T-cell (primary cell): ENCODE measurements at places on chromosomes 2 and 18. TPM values are rescaled to one million over a fixed set of nuclear protein-coding genes. Genes with fewer than 3 reads are reported as not detected.

GRCh38 chr2:211591426-211591825, 947.2 kb downstream of the ERBB4 start:
- H3K36me3 ChIP-seq: no peaks in the 10 kb centered on the region
- no peak overlapping the region for H3K27ac ChIP-seq
- no peak overlapping the region for H3K4me3 ChIP-seq

DNA sequence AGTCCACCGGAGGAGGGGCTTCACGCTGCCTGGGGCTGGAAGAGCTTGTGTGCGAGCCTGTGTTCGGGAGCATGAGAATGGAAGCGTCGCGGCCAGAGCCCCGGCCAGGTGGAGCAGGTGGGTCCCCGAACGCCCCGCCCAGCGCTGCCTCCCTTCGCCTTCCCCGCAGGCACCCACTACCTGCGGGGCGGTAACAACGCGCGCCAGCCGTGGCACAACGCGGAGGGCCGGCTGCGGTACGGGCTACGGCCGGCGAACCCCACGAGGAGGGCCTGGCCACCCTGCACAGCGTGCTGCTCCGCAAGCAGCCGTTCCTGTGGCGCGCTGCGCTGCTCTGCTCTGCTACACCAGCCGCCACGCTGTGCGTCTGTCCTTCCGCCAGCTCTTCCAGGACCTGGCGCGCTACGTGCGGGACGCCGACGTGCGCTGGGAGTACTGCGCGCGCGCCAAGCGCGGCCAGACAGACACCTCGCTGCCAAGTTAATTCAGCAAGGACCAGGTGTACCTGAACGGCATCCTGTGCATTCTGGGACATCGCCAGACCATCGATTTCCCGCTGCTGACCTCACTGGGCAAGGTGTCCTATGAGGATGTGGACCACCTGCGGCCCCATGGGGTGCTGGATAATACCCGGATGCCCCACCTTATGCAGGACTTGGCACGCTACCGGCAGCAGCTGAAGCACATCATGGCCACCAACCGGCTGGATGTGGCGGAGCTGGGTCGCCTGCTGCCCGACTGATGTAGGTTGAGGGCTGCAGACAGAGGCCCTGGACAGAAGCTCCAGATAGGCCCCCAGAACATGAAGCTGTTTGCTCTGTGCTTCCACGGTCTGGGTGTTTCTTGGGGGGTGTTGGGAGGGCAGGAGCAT, 200.6 kb downstream of the NAPG start:
- no peaks in the 10 kb centered on the region for H3K36me3 ChIP-seq
- H3K27me3 ChIP-seq: peaks cover 26% of the 10 kb centered on the region
- no peaks in the 10 kb centered on the region for H3K4me1 ChIP-seq
- DNase-seq: no peak
- H3K27ac ChIP-seq: no peak overlapping the region

GRCh38 chr2:178265851-178266250, 71.5 kb downstream of the OSBPL6 start:
- H3K36me3 ChIP-seq: no peaks in the 10 kb centered on the region
- H3K27ac ChIP-seq: no peak overlapping the region
- DNase-seq: no peak
- no peak overlapping the region for H3K4me3 ChIP-seq
- H3K4me1 ChIP-seq: no peaks in the 10 kb centered on the region
- H3K27me3 ChIP-seq: no peaks in the 10 kb centered on the region

GRCh38 chr2:73836141-73836943, 7.6 kb downstream of the STAMBP start:
- no peak overlapping the region for H3K27ac ChIP-seq
- DNase-seq: no peak
- peaks cover 6% of the 10 kb centered on the region for H3K36me3 ChIP-seq
- no peak overlapping the region for H3K4me3 ChIP-seq

DNA sequence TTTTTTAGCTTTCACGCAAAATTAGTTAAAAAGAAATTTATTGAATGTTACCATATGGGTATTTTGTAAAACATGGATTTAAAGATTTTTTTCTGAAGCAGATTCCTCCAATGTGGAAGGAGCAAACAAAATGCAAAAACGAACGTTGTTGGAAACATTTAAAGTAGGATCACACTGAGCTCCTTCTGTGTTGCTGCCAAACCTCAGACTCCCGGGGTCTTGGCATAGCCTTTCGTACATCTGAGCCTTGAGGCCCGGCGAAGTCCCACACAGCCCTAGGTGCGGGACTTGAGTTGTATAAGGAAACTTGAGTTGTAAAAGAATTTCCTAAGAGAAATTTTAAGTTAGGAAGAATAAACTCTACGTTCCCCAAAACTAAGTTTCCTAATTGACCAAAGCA, 52.0 kb upstream of the CD226 start:
- H3K27me3 ChIP-seq: no peaks in the 10 kb centered on the region
- no peak for DNase-seq
- no peaks in the 10 kb centered on the region for H3K4me1 ChIP-seq
- no peak overlapping the region for H3K4me3 ChIP-seq
- no peak overlapping the region for H3K27ac ChIP-seq

DNA sequence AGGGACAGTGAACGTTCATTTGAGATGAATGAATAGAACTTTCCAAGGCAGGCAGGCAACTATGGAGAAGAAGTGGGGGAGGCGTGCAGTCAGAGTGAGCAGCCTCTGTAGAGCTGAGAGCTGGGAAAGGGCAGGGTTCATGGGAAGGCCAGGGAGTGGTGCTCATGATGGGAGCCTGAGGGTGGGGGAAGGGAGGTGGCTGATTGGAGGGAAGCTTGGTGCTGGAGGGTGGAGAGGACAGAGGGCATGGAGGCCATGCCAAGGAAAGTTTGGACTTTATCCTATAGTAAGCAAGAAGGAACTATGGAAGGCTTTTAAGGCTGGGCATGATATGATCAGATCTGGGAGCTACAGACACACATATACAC, 47.6 kb upstream of the LGALSL start:
- H3K36me3 ChIP-seq: no peaks in the 10 kb centered on the region
- H3K4me3 ChIP-seq: no peak overlapping the region
- no peaks in the 10 kb centered on the region for H3K27me3 ChIP-seq
- H3K27ac ChIP-seq: no peak overlapping the region
- DNase-seq: no peak
- H3K4me1 ChIP-seq: no peaks in the 10 kb centered on the region

DNA sequence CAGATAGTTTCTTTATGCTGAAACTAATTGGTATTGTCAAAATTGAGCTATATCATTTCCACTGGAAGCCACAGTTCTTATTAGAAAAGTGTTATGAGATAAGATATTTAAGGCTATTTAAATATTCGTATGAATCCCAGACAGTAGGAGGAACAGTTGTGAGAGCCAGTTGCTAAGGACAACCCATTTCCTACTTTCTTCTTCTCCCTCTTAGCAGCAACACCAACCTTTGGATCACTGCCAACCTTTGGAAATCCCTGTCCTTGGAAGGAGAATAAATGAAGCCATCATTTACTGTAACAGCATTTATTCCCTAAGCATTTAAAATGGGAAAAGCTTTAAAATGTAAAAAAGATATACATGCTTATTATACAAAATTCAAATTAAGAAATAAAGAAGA, 85.8 kb downstream of the PLCL1 start:
- no peak overlapping the region for H3K4me3 ChIP-seq
- H3K4me1 ChIP-seq: peaks cover 54% of the 10 kb centered on the region
- H3K36me3 ChIP-seq: no peaks in the 10 kb centered on the region
- H3K27ac ChIP-seq: no peak overlapping the region

- H3K36me3 ChIP-seq: no peaks in the 10 kb centered on the region
- no peak overlapping the region for H3K4me3 ChIP-seq
- H3K27ac ChIP-seq: no peak overlapping the region
- DNase-seq: no peak
- no peaks in the 10 kb centered on the region for H3K4me1 ChIP-seq
- no peaks in the 10 kb centered on the region for H3K27me3 ChIP-seq
These were observed 4.4 kb downstream of the IL1B start for GRCh38 chr2:112831946-112832840.

- no peaks in the 10 kb centered on the region for H3K27me3 ChIP-seq
- H3K36me3 ChIP-seq: no peaks in the 10 kb centered on the region
- DNase-seq: no peak
- H3K4me3 ChIP-seq: no peak overlapping the region
- no peak overlapping the region for H3K27ac ChIP-seq
These were observed 2084.4 kb upstream of the PIK3C3 start for GRCh38 chr18:39870591-39870990.

The TWIST2 gene
- total RNA-seq: not detected

The DNER gene
- total RNA-seq: not detected

The DCDC2C gene
- total RNA-seq: not detected

The FOSL2 gene
- total RNA-seq: 9.7 TPM

The CD302 gene
- 1.0 TPM for total RNA-seq

The FKBP7 gene
- 2.1 TPM for total RNA-seq
